NCI-H774 (cell line): ENCODE measurements at places on chromosomes 4 and X.
A peak's percentile ranks its signal among the peaks of the same experiment; 100 is the strongest.

DNA sequence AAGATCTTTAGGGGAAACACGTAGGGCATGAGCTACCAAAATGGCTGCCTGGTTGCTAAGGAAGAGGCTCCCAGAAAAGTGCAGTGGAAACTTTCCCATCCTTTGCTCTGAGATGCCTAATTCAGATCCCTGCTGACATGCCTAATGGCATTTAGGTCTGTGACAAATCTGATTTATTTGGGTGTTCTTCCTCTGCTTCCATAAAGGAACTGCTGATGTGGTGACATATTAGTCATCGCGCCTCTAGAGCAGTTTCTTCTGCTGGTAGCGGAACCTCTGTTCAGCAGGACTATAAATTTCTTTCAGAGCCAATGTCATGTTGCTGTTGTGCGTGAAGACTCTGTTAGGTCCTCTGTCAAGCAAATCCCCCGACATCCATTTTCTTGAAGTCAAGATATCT is 310.0 kb downstream of the PDHA2 start:
- DNase-seq: no peak

DNA sequence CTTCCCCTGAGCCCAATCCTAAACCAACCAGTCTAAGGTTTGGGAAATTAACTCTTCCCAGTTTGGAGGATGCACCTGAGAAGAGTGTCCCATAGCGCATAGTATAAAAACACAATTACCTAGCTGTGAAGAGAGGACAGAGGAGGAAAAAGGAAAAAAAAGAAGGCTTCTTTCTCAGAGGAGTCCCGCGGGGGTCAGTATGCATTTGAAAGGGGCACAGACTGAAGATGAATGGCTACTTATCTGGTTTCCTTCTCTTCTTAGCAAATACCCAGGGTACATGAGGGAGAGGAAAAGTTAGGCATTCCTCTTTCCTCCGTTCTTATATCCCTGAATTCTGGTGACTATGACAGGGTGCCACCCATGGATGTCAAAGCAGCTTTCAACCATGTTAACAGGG is 96.9 kb downstream of the TMEM47 start:
- DNase-seq: no peak

GRCh38 chr4:70754470-70754869 is 32.7 kb downstream of the RUFY3 start:
- no peak for DNase-seq

GRCh38 chrX:26845056-26845455 is 618.1 kb downstream of the PPP4R3C start:
- DNase-seq: no peak

GRCh38 chr4:73103799-73104503 is 34.4 kb upstream of the COX18 start:
- no peak for DNase-seq

- peak; percentile 34 for DNase-seq
These were observed 27.2 kb downstream of the BST1 start for GRCh38 chr4:15729910-15730533.

DNA sequence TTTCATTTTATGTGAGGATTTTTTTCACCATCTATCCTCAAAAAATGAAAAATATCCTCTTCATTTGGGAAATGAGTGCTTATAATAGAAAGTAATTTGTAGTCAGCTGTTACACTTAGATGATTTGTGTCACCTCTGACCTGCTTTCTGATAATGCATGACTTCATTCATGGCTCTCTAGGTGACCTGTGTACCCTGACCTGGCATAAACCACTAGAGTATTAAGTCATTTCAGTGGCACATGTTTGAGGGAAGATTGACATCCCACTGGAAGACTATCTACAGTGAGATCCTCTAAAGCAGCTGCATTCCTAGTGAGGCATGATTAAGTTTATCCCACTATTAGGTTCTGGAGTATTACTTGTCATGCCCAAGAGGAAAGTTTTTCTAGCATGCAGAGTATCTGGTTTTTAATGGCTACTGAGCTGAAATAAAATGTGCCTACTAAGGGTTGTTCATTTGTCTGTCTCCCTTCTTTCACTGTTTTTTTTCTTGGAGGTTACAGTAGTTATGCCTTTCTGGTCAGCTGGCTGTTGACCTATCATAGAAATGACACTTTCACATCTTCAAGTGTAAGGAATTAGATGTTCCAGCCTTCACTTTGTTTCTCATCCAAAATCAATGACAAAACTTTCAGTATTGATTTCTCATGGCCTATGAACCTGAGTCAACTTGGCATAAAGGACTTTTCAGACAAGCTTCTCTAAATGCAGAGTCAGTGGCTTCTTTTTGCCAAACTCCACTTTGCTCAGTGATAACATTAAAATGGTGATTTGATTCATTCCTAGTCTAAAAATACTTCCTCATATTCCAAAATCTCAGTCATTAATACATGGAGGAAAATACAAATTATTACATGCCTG is 33.1 kb downstream of the TET2 start:
- DNase-seq: no peak

- DNase-seq: no peak
These were observed 702 bp downstream of the MMGT1 start for GRCh38 chrX:135973025-135973547.

GRCh38 chr4:85391589-85392410 is 83.2 kb upstream of the ARHGAP24 start:
- DNase-seq: no peak

DNA sequence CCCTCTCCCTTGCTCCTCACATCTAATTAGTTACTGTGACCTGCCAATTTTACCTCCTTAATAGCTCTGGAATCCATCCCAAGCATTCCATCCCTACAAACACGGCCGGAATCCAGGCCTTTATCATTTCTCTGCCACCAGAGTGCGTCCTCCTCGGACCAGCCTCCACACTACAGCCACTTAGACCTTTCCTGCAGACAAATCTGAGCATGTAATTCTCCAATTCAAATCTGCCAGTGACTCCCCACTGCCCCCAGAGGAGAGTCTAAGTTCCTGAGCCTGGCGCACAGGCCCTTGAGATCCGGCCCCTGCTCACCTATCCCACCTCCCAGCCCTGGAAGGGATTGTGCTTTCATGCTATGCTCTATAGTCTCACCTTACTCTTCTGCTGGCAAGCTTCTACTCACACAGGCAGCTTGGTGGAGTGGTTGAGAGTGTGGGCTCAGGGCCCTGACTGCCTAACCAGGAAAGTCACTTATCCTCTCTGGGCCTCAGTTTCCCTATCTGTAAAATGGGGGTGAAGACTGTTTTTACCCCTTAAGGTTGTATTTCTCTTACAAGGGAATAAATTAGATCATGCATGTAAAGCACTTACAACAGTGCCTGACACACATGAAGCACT is 31.2 kb downstream of the PJA1 start:
- DNase-seq: no peak

GRCh38 chr4:121189326-121190215 is 25.4 kb upstream of the TNIP3 start:
- no peak for DNase-seq

GRCh38 chrX:100512471-100512870 is 72.3 kb upstream of the TNMD start:
- no peak for DNase-seq

DNA sequence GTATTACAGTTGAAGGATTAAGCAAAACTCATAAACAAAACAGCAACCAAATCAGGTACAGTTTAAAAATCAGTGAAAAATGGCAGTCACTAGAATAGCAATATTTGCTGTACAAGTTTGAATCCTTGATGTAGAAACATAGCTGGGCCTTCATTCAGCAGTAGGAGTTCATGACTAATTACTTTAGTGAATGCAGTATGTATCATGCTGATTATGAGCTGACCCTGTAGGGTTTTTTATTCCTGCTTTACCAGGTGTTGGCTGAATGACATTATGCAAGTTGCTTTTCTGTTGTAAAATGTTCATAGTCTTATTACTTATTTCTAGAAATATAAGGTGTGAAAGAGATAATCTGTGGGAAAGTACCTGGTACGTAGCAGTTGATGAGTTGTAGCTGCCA is 179.6 kb downstream of the CCSER1 start:
- no peak for DNase-seq

DNA sequence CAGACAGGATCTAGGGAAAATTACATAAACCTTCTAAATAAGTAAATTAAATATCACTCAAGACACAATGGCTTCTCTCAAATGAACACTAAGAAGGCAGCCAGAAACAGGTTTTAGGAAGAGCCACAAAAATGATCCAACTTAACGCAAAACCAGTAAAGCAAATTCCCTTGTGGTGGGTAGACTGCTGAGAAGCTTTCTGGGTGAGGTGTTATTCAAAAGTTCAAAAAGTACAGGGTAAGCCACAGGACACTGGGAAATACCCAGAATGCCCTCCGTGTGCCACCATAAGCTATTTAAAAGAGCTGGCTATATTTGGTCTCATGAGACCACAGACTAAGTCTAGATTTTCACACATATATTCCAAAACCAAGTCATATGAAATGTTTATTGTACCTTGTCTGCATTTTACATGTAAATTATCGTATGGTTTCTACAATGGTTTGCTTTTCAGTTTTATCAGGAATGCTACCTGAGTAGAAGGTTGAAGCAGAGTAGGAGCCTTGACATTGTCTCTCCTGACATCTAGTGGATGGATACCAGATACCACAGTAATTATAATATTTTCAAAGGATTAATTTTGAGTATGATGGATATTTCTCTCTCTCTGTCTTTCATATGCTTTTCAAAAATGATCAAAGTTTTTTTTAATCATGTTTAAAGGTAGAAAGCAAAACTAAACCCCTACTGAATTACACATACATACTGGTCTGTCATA is 109.3 kb upstream of the KLHL13 start:
- DNase-seq: peak; percentile 15

DNA sequence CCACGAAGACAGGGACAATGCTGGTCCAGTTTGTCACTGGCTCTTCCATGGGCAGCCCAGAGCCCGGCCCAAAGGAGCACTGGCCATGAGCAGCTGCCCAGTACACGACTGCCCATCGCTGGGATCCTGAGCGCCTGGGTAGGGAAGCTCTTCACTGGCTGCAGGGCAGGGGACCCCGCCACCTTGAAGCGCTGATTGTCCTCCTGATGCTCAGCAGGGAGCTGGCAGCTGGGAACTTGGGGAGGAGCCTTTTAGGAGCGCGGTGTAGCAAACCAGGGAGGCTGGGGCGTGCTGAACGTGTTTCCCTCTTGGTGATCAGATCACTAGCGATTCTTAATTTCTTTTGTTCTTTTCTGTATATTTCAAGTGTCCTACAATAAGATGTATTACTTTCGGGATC is 1.8 kb downstream of the L1CAM start:
- no peak for DNase-seq

DNA sequence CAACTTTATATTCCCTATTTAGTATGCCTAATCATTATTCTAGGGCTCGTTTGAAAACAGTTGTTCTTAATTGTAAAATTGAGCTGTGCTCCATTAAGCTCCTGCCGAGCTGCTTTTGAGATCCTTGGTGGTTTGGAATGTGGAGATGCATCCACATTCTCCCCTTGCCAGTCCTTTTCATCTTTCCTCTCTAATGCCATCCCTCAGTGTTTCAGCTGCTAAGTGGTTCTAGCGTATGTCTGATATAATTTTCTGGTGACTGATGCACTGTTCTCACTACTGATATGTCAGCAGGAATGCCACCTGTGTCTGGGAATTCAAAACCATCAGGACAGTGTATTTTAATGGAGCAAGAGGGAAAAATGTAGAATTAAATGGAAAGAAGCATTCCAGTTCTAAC is 1085.0 kb downstream of the CCSER1 start:
- DNase-seq: no peak

- no peak for DNase-seq
These were observed 115.1 kb downstream of the STK32B start for GRCh38 chr4:5166377-5166776.

DNA sequence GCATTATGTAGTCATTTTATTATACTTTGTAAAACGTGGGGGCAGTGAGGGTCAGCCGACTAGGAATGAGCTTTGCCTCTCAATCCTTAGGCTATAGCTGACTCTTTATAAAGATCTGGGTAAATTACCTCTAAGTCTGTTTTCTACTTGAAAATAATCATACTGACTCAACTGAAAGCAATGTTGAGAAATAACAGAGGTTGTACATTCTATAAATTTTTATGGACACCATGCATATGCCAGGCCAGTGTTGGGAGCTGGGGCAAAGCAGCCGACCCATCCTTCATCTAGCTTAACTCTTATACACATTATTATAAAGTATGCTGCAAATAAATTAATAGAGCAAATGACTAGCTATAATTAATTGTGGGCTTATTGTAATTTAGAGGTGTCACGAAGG is 2.2 kb upstream of the DCUN1D4 start:
- DNase-seq: no peak

DNA sequence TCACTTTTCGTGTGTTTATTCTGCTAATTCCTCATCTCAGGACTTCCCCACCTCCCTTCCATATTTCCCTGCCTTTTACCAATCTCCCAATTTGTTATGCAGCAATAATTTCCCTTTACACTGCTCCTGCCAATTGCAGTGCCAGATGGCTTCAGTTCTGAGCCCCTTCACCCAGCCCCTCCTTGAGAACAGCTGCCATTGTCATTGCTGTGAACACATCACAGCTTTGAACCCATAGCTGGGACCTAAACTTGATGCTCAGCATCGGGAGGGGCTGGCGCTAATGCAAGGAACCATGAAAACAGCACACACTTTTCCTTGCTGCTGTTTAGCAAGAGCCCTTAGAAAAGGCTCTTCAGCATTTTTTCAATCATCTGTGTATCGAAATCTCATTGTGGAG is 104.9 kb downstream of the ALPK1 start:
- DNase-seq: no peak

GRCh38 chrX:9144701-9145241 is 110.8 kb upstream of the FAM9B start:
- no peak for DNase-seq

- DNase-seq: no peak
These were observed 201.1 kb upstream of the BCOR start for GRCh38 chrX:40298572-40299479.

GRCh38 chrX:138847930-138848329 is 136.4 kb upstream of the FGF13 start:
- DNase-seq: no peak
